ENCODE measurements at places on chromosomes 11 and 22.
A peak's percentile ranks its signal among the peaks of the same experiment; 100 is the strongest.

DNA sequence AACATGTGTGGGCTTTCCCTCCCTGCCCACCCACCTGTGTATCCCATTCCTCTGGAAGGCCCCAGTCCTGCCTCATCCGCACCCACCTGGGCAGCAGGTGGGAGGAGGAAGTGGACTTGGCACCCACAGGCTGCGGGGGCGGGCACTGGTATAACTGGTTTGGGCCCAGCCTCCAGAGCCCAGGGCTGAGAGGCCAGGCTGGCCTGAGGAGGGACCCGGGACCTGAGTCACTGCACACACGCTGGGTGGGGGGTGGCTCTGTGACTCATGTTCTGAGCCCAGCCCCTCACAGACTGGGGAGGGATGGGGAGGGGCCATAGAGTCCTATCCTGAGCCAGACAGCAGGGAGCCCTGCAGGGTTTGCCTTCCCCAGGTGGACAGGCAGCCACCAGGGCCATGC is 16.7 kb downstream of the PHLDA2 start:
- DNase-seq: peak; percentile 92

- DNase-seq: no peak
These were observed 23.3 kb upstream of the ACR start for GRCh38 chr22:50714631-50715179.

- DNase-seq: no peak
These were observed 19.4 kb downstream of the TMPRSS13 start for GRCh38 chr11:117909611-117910382.

- DNase-seq: no peak
These were observed 46.1 kb downstream of the MICAL2 start for GRCh38 chr11:12156301-12157140.

DNA sequence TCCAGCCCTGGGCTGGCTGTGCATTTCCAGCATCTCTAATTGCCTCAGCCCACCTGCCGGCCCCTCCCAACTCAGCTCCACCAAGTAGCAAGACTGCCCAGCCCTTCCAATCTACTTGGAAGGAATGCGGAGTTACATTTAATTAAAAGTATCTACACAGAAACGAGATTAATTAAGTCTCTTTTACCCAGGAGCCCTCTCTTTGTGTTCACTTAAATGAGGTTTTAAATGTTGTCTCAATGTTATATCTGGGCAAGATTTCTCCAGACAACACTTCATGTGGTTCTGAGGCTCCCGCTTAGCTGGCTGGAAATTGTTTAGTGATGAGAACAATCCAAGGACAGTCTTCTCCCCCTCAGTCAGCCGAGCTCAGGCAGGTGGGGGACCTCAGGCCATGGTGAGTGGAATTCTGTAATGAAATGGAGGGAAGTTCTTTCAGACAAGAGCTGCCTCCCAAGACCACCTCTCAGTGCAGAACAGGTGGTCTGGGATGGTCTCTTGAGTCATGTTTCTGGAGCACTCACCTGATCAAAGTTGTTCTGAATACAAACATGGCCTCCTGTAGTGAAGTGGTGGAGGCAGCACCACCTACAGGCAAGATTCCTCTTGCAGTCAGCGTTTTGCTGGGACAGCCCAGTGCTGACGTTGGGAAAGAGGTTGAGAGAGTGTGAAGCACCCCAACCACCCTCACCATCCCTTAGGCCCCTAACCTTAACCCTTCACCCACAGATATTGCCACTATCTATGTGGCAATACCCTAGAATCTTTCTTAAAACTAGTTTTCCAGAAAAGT is 371.6 kb downstream of the CADM1 start:
- no peak for DNase-seq

DNA sequence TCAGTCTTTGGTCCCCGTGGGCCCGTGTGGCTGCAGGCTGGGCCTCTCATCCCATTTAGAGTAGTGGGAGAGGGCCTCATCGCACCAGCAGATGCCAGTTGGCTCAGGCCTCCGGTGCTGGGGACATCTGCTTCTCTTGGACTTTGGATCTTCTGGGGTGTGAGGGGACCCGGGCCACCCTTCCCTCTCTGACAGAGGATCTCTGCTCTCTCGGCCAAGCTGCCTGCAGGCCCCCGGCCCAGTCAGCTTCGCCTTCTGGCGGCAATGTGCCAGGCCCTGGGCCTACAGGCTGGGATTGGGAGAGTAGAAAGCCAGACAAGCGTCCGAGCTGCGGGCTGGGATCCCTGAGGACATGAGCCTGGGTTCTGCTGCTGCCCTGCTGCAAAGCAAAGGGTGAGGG is 15.0 kb upstream of the FGF3 start:
- DNase-seq: no peak

DNA sequence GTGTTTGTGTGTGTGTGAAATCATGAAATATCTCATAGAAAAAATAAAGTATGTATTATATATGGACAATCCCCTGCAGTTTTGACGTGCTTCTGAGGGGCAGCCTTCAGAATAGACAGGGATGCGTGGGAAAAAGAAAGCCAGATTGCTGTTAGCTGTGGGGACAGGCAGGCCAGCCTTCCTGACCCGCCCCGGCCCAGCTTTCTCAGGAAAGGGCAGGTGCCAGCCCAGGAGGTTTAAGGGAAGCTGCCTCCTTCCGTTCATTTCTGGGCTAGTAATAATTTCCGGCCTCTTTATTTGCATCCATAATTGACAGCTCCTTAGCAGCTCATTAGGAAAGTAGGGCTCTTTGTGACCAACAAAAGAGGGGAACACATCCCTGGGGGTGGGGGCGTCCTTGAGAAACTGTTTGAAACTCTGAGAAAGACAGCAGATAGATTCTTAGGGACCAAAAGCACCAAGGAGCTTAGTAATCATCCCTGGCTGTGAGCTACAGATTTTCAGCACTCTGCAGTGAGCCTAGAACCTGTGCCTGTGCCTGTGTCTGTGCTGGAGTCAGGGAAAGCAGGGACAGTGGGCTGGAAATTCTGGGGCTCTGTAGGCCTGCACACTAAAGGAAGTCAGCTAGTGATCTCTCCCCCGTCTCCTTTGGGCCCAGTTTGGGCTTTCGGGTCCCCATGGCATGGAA is 632.9 kb upstream of the CADM1 start:
- DNase-seq: no peak

GRCh38 chr22:44628835-44629234 is 73.2 kb upstream of the PRR5 start:
- no peak for DNase-seq

DNA sequence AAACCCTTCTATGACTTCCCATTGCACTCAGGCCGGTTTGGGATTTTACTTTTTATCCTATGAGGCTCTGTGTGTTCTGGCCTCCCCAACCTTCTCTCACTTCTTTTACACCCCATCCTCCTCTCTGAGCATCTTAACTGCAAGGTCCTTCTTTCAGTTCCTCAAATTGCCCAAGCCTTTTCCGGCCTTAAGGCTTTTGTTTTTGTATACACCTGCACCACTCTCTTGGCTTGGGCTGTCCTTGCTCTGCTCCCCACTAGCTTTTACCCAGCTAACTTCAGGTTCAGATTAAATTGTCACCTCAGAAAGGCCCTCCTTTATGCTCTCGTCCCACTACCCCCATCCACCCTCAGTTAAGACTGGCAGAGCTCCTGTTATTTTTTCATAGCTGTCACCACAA is 55.5 kb downstream of the FAM83F start:
- DNase-seq: no peak

GRCh38 chr22:50081426-50082196 is 3.6 kb downstream of the MLC1 start:
- no peak for DNase-seq

All from fibroblast of skin of scalp (primary cell).